ENCODE measurements at places on chromosomes 1 and 21. TPM values are rescaled to one million over a fixed set of nuclear protein-coding genes. Genes with fewer than 3 reads are reported as not detected.

- no peak for DNase-seq
These were observed 77.8 kb upstream of the CD55 start for GRCh38 chr1:207243442-207244408.

- DNase-seq = no peak
These were observed 21.2 kb downstream of the TMEM63A start for GRCh38 chr1:225860876-225861441.

DNA sequence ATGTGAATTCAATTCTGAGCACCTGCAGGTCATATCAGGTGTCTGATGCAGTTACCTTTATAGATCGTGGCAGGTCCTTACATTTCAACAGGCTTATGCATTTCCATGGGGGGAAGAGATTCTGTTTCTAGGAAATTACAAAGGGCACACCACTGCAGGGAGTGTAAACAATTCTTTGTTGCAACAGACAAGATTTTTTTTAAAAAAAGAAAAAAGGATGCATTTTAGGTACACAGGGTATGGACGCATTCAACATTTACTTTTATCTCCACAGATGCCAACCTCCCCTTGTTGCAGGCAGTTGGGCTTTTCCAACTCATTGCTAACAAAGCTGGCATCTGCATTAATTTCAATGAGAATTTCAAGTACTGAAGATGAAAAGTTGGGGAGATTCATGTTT, 13.5 kb upstream of the TEKT2 start:
- no peak for DNase-seq

- DNase-seq = no peak
These were observed 38.3 kb upstream of the PRSS38 start for GRCh38 chr1:227777156-227777555.

APOBEC4 gene
- not detected for total RNA-seq

- DNase-seq = no peak
These were observed 7.7 kb downstream of the ENSA start for GRCh38 chr1:150621497-150622302.

SH2D5 gene
- not detected for total RNA-seq

Data from sciatic nerve (tissue), 2 donors.